GM13976 (cell line): ENCODE measurements at places on chromosomes 12 and 14.
A peak's percentile ranks its signal among the peaks of the same experiment; 100 is the strongest.

GRCh38 chr12:2382370-2383155 lies 329.8 kb downstream of the CACNA1C start:
- DNase-seq: no peak

DNA sequence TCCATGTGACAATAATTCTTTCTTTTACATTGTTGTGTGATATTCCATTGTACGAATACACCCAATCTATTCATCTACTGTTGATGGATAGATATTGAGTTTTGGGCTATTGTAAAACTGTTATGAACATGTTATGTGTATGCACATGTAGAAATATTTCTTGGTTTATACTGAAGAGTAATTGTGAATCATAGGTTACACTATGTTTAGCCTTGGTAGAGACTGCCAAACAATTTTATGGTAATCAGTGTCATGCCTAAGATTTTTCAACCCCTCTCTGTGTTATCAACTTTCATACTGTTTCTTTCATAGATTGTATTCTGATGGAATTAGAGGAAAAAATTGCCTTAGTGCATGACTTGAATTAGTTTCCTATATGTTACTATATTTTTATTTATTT lies 39.5 kb downstream of the FRMD6 start:
- no peak for DNase-seq

GRCh38 chr14:68137704-68138619 lies 318.4 kb downstream of the RAD51B start:
- DNase-seq: no peak

- no peak for DNase-seq
Observed at GRCh38 chr14:104202259-104203070, 64.1 kb downstream of the KIF26A start.

DNA sequence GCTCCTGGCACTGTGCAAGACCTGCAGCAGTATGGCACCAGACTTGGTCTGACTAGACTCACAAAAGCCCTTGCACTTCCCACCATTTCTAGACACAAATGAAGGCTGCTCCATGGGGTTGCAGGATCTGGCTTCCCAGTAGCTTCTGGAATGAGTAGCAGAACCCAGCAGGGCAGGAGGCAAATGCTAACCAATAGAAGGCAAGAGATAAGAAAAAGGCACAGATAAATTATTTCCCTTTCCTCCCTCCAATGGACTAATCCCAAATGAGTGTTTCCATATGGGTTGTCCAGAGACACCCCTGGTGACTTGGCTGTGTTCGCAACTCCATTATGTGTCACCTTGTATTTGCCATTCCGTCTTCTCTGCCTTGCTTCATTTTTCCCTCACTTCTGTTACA lies 49.7 kb downstream of the KIF21A start:
- no peak for DNase-seq

- DNase-seq: peak; percentile 78
Observed at GRCh38 chr14:68820999-68821683, 28.3 kb upstream of the ZFP36L1 start.

DNA sequence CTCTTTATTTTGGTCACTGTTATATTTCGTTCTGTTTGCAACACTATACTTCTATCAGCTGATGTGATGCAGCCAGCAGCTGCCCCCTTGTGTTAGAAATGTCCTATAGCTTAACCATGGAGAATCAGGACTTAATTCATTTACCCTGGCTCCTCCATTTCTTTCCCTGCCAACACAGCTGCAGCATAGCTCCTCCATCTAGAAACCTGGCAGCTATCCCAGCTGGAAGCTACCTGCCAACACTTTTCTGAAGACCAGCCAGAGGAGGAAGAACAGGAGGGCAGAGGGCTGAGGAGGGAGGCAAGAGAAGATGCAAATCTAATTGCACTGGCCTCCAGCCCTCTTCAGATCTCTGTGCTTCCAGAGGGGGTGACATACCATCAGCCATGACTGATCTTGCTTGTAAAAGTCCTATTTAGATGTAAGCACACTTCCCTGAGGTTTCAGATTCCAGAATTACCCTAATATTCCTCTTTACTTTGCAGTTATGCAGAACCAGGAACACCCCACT lies 156.8 kb upstream of the TMEM260 start:
- DNase-seq: peak; percentile 37

DNA sequence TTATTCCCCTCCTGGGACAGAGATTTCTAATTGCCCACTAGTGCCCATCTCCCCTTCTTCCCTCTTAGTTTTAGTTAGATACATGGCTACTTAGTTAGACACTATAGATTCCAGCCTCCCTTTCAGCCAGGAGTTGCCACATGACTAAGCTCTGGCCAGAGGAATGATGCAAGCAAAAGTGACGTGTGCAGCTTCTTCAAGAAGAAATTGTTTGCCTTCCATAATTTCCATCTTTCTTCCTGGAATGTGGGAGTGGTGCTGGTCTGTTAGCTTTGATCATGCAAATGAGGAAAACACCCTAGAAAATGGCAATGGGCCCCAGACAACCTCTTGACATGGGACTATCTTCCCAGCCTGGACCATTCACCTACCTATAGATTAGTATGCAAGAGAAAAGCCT lies 21.4 kb downstream of the CCDC177 start:
- DNase-seq: no peak

GRCh38 chr12:94954948-94955592 lies 48.4 kb downstream of the NDUFA12 start:
- no peak for DNase-seq

- peak; percentile 72 for DNase-seq
Observed at GRCh38 chr14:55107766-55108554, 21.1 kb upstream of the LGALS3 start.

- no peak for DNase-seq
Observed at GRCh38 chr12:47039756-47040155, 39.7 kb upstream of the PCED1B start.

DNA sequence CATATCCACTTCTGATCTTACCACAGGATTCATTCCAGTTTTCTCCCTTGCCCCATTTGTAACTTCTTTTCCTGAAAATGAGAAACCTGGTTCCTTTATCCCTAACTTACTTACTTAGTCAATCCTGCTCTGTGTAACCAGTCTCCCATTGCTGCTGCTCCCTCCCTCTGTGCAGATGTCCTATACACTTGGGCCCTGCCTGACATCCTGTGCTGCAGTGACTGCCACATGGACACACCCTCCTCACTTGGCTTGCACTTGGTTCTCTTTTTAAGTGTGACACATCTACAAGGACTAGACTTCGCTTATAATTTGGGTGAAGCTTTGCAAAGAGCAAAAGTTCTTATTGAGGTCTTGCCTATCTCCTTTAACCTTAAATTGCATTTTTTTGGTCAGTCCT lies 51.4 kb downstream of the FGD4 start:
- DNase-seq: no peak

DNA sequence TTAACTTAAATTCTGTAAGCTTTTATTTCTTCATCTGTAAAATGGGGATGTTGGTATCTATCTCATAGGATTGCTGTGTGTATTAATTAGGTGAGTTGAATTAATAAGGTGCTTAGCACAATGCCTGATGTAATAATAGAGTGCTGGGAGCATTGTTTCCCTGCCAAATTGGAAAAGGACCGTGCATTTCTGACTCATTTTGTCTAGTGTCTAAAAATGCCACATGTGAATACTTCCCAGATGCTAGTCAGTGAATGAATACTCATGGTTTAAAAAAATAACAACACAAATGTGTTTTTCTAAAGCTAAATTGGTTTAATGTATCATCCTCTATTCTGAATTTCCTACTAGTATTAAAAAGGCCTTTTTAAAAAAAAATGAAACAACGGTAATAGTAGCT lies 45.4 kb upstream of the NEDD1 start:
- DNase-seq: no peak

DNA sequence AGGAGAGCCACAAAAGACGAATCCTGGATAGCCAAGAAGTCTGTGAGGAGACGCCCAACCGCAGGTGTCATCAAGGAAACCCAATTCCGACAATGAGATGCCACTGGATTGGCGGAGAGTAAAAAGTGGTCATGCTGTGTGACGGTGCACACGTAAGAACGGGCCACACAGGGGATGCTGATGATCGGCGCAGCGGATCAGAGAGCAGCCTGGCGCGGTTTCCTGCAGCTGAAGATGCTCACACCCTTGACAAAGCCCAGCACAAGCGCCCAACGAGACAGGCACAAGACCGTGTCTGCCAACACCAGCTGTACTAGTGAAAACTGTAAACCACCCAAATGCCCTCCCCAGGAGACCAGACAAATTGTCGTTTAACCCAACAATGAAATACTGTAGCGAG lies 55.8 kb downstream of the CCDC85C start:
- DNase-seq: no peak

DNA sequence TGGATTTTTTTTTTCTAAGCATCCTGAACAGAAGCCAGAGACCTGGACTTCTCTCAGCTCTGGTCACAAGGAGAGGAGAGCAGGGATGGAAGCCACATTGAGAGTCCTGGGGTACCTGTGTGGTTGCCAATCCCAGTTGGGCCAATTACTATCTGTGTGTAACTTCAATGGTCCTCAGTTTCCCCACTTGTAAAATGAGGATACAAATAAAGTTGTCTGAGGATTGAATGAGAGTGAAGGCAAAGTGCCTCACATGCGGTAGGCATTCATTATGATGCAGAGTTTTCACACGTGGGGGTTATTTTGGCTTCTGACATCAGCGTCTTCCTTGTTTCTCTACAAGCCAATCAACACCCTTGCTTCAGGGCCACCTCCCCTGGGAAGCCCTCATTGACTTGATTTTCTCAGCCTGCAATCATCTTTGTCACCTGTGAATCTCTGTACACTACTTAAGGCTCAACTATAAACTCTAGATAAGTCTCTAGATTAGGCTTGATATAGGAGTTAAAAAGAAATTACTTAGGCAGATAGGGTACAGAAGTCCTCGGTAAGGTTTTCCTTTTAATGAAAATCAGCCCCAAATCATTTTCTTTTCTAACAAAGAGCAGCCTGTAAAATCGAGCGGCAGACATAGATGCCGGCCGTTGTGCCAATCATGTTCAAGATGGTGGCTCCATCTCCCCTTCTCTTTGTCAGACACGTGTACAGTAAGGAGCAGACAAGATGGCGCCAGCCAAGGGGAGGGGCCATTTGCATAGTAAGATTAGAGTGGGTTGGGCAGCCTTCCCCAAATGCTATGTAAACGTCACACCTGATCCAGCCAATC lies 37.8 kb upstream of the FICD start:
- no peak for DNase-seq

DNA sequence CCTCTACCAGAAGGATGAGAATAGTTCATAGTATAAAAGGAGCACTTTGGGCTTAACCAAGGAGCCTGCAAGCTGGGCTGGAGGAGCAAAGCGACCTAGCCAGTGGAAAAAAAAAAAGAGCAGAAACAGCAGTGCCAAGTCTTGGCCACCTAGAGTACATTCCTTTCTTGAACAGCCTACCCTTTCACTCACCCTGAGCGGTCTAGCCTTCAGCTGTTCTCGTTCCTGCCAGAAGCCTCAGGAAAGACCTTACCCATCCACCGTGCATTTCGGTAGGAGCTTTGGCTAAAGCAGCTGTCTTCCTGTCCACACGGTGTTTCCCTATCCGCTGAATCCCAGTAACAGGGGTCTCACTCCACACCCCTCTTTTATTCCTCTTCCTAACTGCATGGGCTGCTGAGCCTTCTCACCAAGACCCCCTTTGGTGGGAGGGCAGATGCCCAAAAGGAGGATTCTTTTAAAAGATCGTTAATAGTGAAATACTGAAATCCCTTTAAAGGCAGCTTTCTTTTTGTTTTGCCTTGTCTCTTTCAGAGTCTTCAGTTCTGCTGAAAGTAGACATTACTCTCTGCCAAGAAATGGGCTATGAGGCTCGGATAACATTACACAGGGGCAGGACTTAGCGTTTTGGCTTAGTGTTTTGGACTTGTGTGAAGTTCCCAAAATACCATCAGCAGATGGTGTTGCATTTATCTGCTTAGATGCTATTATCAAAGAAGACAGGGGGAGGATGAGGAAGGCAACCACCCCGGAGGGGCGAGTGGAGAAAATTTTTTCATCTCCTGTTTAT lies 88.5 kb upstream of the METAP2 start:
- no peak for DNase-seq

DNA sequence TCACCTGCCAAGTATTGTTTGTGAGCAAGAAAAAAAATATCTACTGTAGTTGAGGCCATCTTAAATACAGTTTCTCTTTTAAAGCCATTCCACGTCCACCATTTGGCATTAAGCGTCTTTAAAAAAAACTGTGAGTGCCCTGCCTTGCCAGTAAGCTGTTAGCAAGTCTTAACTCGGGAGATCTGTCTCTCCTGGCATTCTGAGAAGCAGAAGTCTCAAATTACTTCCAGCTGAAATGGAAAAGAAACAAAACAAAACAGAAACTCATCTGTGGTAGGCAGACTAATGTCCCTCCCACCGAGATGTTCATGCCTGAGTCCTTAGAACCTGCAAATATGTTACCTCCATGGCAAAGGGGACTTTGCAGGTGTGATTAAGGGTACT lies 126.2 kb downstream of the CRADD start:
- DNase-seq: no peak

DNA sequence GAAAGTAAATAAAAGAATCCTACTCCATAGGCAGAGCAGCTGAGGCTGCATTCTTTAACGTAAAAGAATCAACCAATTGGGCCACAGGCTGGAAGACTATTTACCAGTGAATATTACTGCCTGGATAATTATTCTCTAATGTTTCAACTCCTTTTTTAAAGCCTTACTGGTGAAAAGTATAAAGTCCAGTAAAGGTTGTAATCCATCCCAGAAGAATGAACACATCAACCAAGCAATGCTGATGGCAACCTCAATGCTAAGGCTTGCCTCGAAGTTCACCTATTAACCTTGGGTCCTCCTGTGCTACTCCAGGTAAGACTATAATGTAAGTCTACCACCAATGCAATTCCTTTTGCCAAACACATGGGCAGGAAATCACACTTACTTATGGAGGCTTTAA lies 77.3 kb downstream of the ATXN2 start:
- DNase-seq: no peak

- peak; percentile 59 for DNase-seq
Observed at GRCh38 chr12:56628671-56629458, 1.3 kb downstream of the BAZ2A start.

- no peak for DNase-seq
Observed at GRCh38 chr14:85482552-85482951, 47.4 kb upstream of the FLRT2 start.

DNA sequence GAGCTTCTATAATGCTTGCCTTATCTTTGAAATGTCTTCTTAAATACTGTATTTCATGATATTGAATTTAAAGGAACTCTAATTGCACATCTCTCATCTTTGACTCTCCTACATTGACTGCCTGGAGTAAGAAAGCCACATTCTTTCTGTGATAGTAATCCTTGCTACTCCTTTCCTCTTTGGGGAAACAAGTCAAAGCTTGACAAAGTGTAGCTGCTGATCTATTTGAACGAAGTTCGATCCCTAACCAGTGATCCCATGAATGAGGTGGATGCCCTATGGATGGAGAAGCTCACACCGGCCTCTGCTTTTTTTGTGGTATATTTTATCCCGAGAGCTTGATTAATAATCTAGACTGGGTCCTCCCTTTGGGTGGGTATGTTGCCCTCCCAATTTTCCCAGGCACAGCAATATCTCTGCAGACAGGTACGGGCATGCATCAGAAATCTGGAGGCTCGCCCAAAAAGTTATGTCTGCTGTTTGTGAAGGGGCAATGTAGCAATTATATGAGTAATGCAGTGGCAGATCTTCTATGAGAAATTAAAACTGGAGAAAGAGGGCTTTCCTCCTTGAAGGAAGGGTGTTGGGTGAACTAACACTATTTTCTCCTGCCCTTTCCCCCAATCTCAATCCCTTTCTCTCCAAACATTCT lies 163.0 kb upstream of the FRMD6 start:
- DNase-seq: no peak

GRCh38 chr12:25151476-25151875 lies 43.5 kb downstream of the DNAI7 start:
- no peak for DNase-seq

GRCh38 chr14:70045844-70046535 lies 142.8 kb downstream of the SLC8A3 start:
- DNase-seq: peak; percentile 51

GRCh38 chr14:87628129-87628528 lies 364.9 kb downstream of the GALC start:
- DNase-seq: no peak
